ENCODE measurements at places on chromosomes 5 and 9. TPM values are rescaled to one million over a fixed set of nuclear protein-coding genes. Genes with fewer than 3 reads are reported as not detected.

DNA sequence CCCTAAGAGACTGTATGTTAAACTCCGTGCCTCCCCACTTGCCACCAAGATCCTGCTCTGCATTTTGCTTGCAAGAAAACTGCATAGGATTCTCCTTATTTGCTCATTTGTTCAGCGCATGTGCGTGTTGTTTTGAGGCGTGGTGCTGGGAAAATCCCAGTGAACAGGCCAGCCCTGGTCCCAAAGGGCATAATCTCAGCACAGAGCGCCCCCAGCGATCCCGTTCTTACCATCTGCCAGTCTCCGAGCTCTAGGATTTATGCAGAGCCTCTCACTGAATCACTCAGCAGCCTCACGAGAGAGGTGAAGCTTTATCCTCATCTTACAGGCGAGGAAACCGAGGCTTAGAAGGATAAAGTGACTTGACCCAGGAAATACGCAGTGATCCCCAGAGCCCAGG lies 11.5 kb downstream of the PRRX2 start:
- DNase-seq, result no peak

GRCh38 chr9:29290516-29290915 lies 1717.2 kb upstream of the C9orf72 start:
- no peak for DNase-seq

DNA sequence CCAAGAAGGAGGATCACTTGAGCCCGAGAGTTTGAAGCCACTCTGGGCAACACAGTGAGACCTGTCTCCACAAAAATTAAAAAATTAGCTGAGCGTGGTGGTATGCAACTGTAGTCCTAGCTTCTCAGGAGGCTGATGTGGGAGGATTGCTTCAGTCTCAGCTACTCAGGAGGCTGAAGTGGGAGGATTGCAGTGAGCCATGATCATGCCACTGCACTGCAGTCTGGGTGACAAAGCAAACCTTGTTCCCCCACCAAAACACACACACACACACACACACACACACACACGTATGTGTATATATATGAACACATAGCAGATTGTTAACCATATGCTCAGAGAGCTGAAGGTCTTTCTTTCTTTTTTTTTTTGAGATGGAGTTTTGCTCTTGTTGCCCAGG lies 157.5 kb upstream of the MAST4 start:
- DNase-seq, result no peak

GRCh38 chr5:33848554-33848953 lies 43.2 kb downstream of the ADAMTS12 start:
- no peak for DNase-seq

DNA sequence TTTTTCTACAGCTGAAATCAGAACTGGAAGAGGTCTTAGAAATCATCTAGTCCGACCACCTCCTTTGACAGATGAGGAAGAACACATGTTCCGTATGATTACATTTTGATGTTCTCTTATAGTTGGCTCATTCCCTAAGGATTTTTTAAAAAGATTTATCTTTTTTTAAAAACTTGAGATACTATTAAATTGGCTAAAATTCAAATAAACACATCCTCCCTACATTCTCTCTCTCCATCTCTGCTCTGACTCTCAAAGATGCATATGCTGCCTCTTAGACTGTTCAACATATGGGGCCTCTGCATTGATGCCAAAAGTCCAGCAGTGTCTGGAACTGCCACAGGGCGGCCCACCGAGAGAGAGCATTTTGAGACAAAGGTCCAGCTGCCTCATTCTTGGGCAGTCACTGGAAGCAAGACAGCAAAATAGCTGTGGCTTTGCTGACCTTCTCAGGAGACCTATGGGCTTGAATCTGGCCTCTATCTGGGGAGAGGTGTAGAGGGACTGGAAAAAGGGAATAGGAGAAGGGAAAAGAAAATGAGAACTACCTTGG lies 12.8 kb upstream of the TSSK1B start:
- DNase-seq, result no peak

DNA sequence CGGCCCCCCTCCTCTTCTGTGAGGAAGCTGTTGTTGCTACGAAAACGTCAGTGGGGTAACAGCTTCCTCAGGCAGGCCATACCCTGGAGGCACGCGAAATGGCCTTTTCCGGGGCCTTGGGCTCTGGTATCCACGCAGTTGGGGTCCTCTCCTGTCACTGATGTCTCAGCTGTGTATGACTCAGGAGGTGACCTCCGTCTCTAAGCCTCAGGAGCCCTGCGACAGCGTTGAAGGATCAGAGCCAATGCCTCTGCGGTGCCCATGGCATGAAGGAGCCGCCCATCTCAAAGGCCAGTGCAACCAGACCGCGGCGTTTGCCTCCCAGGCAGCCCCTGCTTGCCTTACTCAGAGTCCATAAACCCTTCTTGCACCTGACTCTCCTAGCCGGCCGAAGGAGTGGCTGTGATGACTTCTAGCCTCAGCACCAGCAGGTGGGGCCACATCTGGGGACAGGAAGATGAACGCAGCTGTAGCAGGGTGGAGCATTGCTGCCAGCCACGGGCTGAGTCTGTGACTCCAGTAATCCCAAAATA lies 1.0 kb upstream of the MXD3 start:
- no peak for DNase-seq

GRCh38 chr5:135034963-135035677 lies 1.1 kb upstream of the PITX1 start:
- no peak for DNase-seq

The NMRK1 gene
- 29.7 TPM for total RNA-seq
